Stimulated activated CD8-positive, alpha-beta memory T cell treated with anti-CD3 and anti-CD28 coated beads, Interleukin-4, amount 100 ng/mL, for 1 hour (primary cell): ENCODE measurements at places on chromosomes 2 and 18.

GRCh38 chr2:46873604-46874068 is 42.0 kb downstream of the MCFD2 start:
- DNase-seq: no peak

DNA sequence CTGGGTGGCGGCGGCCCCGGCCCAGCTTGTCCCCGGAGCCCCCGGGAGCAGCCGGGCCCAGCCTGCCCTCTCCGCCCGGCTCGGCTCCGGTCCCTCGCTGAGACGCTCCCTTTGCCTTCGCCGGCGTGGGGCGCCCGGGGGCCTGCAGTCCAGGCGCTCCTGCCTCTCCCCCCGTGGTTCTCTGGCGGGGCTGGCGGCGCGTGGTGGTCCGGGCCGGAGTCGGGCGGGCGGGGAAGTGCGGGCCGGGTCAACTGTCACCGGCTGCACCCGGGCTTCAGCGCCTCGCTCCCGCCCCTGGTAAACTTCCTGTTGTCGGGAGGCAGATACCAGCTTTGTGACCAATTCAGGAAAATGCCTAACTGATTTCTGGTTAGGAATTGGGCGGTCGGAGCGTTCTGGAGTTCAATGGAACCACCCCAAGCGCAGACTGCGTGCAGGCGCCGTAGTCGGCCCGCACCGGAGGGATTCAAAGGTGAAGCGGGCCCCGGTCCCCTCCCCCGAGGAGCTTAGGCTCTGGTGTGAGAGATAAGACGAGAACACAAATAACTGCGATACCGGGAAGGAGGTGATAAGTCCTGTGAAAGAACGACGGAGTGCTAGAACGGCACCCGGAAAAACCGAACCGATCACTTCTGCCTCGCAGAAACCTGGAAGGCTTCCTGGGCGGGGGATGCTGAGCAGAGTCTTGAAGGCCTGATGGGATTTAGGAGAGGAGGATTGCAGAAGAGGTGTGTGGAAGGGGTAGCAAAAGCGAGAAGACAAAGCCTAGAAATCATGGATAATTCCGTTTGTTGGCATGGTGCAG is 891 bp downstream of the CAB39 start:
- peak; percentile 6 for DNase-seq

GRCh38 chr18:21743166-21743832 is 2.7 kb downstream of the MIB1 start:
- DNase-seq: no peak

- no peak for DNase-seq
Observed at GRCh38 chr18:6949800-6950586, 167.6 kb downstream of the LAMA1 start.
